NCI-H774 (cell line): ENCODE measurements at places on chromosomes 2 and 18.
A peak's percentile ranks its signal among the peaks of the same experiment; 100 is the strongest.

DNA sequence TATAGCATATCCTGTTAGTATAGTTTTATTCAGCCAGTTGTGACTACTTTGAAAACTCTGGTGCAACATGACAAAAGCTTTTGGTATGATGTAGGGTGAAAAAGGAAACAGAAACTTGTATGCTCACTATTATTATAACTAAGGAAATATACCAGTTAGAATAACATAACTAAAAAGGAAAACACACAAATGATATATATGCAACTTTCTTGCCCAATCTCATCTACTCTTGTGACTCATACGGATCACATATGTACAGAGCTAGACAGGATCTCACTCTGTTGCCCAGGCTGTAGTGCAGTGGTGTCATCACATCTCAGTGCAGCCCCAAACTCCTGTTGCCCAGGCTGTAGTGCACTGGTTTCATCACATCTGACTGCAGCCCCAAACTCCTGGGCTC lies 12.4 kb upstream of the TLK1 start:
- no peak for DNase-seq

DNA sequence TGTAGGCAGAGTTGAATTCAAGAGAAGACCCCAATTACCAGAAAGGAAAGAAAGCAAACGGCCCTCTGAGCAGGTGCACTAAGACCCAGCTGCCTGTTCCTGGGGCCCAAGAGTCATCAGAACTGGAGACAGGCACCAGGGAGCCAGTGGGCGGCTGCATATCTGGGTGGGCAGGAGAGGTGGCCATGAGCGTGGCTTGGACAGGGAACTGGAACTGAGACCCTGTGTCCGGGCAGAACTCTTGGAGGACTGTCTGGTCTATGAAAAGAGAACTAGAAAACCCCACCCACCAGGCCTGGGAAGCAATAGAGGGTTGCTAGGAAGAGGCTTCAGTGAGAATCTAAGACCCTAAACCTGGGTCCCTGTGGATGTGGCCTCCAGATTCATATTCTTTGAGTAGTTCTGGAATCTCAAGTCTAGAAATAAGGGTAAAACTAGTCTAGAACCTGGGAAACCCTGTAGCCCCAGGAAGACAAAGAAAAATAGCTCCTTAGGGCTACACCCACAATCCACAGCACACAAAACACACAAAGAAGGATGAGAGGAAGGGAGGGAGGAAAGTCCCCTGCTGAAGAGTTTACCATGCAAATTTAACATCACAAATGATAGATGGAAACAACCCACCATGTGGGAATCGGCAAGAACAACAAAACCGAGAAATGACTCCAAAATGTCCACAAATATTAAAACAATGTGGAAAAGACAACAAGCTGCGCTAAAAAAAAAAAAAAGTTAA lies 147.0 kb downstream of the HDAC4 start:
- no peak for DNase-seq

DNA sequence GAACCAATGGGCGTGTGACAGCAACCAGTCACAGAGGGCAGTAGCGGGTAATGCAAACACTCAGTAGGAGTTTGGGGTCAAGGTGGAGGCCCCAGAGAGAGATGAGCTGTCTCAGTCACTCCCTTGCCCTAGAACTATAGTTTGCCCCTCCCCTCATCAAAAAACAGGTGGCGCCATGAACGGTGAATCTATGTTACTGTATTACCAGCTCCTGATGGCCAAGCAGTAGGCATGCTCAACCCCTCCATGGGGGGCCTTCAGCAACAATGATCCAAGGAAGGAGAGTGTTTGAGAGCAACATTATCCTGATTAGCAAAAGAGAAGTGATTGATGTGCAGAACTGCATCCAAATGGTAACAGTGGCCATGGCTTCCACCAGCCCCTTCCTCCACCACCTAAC lies 30.4 kb downstream of the TRABD2A start:
- no peak for DNase-seq

GRCh38 chr18:48564139-48564538 lies 25.3 kb downstream of the CTIF start:
- DNase-seq, result no peak

- no peak for DNase-seq
Measured at GRCh38 chr2:160293391-160294091, 93.5 kb upstream of the ITGB6 start.

GRCh38 chr2:46051085-46051484 lies 246.1 kb upstream of the EPAS1 start:
- no peak for DNase-seq

DNA sequence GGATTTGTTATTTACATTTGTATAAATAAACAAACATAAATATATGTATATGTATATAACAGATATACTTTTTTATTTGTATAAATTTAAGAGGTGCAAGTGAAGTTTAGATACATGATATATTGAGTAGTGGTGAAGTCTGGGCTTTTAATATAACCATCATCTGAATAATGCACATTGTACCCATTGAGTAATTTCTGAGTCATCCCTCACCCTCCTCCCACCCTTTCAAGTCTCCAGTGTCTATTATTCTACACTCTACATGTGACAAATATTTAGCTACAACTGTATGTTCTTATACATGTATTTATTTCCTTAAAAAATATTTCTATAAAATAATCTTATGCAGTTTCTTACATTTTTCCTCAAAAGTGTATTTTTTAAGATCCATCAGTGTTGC lies 358.7 kb upstream of the TFPI start:
- DNase-seq, result no peak

DNA sequence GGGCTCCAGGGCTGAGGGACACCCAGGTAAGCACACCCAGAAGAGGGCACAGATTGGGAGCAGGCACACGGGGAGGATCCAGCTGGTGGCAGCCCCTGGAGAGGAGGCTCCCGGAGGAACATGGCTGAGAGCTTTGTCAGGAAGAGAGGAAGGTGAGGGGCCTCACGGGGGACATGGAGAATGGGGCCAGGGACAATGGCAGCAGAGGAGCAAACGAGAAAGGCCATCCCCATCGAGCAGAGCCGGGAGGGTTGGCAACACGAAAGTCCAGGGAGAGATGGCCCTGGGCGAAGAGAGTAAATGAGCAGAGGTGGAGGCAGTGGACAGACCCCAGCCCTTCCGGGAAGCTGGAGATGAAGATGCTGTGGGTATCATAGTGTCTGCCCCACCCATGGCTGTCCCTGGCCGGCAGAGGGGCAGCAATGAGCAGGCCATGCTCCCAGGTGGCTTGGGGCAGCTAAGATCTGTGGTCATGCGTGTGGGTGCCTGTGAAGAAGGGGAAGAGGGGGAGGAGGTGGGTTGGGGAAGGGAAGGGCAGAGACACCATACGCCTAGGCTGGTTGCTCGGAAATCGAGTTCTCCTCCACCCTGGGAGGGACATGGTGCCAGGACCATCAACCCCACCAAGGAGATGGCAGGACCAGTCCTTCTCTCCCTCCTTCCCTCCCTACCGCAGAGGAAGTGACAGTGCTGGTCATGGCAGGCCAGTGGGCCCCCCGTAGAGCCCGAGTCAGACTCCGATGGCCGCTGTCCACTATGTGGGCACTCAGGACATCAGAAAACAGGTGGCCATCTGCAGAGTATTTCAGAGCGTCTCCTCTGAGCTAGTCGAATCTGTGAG lies 191.7 kb downstream of the NDUFA10 start:
- no peak for DNase-seq

- DNase-seq, result no peak
Measured at GRCh38 chr2:98013407-98014042, 17.8 kb upstream of the TMEM131 start.

- no peak for DNase-seq
Measured at GRCh38 chr18:65145312-65145711, 605.5 kb upstream of the CDH7 start.

- DNase-seq, result no peak
Measured at GRCh38 chr2:124534028-124534427, 508.9 kb downstream of the CNTNAP5 start.

- DNase-seq, result no peak
Measured at GRCh38 chr2:117603567-117603966, 210.9 kb upstream of the DDX18 start.

DNA sequence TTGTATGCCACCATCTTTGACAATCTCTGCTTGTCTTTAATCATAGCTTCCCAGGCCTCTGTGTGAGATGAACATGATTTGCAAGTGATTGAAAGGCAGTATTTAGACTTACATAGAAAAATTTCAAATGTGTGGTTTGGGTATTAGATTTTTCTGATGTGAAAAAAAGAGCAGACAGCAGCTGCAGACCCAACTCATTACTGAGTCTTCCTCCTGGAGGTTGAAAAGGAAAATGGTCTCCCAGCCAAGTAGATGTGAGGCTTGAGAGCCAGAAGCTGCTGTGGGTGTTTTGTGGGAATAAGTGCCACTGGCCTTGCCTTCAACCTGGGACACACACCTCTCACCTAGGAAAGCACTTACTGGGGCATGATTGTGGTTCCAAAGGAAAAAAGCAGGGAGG lies 92.5 kb downstream of the KCTD18 start:
- DNase-seq, result no peak

DNA sequence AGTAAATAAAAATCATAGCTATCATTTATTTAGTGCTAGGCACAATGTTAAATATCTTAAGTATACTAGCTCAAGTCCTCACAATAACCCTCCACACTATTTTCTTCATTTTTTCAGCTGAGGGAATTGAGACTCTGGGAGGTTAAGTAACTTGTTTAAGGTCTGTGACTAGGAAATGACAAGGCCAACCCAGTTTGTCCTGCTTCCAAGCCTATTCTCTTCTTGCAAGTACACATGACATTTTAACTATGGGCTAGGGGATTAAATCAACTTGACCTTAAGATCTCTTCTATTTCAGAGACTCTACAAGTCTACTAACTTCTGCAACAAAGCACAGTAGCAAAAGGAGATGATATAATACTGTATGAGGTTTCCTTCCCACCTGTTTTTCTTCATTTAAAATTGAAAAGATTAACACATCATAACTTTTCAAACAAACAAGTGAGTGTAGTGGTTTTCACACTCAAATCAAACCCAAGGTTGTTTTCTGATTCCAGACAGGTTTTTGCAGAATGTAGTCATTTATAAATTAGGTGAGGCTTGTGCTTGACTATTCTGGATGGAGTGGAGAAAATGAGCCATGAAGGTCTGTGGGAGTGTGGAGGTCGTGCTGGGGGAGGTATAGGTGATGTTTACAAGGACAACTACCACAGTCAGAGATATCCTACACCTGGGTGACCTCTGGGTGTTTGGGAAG lies 57.0 kb downstream of the CD28 start:
- no peak for DNase-seq

- no peak for DNase-seq
Measured at GRCh38 chr2:120857931-120858330, 122.3 kb downstream of the GLI2 start.

DNA sequence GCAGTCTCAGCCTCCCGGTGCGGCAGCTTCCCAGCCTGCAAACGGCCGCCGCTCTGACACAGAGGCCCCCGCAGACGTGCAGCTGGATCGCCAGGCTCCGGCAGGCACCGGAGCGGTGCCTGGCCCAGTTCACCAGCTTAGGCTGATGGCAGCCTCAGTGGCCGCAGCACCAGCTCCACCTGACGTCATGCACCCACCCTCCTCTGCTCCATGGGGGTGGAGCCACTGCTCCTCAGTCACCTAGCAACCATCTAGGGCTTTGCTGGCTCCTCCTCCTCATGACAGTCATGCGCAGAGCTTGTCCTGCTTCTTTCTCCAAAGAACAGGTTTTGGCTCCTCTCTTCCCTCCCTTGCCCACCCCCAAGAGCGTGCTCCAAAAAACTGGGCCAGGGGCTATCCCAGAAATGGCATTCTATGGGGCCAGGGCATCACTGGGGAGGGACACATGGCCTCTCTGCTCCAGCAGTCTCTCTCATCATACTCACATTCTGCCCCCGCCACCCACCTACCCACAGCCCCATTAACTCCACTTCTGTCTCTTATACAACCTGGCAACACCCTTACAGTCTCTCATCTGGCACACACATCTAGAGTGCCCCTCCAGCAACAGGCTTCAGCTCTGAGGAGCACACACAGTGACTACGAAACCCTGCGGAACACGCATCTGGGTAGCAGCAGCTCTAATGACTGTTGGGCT lies 5.5 kb downstream of the DCTN1 start:
- peak; percentile 75 for DNase-seq

DNA sequence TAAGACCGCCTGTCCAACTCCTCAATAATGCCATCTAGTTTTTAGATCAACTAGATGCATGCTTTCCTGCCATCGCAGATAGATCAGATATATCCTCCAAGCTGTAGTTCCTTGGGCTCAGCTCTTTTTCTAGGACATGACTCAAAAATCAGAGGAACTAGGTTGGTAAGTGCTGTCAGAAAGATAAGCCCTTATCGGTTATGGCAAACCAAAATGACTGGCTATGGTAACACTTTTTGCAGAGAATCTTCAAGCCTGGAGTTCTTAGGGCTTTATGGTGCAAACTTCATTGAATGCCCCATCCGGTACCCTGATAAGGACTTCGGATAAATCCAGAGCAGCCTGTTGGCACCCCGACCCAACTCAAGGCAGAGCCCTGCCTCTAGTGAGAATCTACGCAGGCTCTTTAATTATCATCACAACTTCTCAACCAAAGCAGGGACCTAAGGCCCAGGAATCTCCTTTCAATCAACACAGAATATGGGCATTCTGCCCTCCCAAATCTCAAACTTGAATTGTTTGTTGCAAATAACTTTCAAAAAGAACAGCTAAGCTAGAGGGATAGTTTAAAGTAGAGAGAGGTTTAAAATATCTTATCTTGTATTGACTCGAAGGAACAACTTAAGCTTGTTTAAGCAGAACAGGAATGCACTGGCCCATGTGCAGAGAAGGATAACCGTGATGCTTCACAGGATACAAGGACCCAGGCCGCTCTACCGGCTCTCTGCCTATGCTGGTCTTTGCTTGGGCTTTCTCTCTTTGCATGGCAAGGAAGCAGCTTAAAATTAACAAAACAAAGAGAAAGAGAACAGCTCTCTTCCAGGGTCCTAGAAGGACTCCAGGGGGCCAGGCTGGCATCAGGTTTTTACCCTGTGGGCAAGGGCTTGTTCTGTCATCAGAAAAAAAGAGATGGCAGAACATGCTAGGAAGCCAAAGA lies 3.4 kb upstream of the CYP1B1 start:
- no peak for DNase-seq

GRCh38 chr2:10444463-10444862 lies 3.7 kb downstream of the ODC1 start:
- no peak for DNase-seq

DNA sequence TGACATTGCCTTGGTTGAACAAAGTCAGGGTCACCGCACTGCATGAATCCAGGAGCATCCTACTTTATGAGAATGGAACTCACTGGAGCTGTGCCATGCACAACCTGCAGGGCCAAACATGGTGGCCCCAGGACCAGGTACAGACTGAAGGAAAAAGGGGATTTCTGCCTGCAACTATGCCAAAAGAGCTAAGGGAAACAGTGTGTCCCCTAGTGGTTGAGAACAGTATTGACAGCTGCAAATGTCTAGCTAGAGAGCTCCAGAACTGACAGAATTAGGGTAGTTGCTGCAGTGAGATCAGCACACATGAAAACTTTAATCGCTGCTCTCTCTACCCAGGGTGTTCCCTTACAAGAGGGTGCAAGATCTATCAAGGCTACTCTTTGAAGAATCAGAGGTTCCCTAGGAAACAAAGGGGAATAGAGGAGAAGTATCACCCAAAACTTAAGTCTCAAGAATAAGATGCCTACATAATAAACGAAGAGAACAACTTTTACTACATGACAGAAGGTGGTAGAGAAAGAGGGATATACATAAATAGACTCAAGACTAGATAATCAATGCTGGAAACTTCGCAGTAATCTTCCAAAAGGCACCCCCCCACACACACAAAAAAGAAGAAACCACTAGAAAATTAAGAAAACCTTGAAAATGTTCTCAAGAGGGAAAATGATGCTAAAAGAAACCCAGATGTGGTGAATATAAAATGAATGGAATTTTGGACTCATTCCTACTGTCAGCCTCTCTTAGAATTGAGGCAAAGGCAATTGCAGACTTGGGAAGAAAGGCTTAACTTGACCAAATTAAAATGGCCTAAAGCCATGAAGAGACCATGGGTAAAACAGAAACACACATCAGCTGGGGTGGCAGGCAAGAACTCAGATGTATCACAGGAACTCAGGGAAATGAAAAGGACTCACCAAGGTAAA lies 43.6 kb upstream of the IHH start:
- DNase-seq, result peak; percentile 2
